Left kidney (tissue), 8 donors: ENCODE measurements at places on chromosomes 16 and 17. TPM values are rescaled to one million over a fixed set of nuclear protein-coding genes. Genes with fewer than 3 reads are reported as not detected.

- DNase-seq: no peak
These were observed 432 bp downstream of the ZNF276 start for GRCh38 chr16:89721546-89722391.

DNA sequence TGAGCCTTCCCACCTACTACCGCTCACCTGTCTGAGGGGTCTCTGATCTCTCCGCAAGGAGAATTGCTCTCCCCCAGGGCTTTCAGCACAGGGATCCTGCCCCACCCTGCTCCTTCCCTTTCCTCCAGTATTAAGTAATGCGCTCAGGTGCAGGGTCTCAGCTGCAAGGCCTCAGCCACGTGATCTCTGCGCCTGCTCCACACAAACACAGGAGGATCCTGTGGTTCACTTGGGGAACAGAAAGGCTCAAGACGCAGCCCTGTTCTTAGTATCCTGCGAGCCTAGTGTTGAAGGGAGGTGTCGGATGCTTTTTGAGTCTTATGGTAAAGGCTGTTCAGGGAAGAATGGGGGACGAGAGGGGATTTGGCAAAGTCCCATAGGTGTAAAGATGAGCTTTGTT lies 41.6 kb upstream of the GCSH start:
- DNase-seq: no peak

DNA sequence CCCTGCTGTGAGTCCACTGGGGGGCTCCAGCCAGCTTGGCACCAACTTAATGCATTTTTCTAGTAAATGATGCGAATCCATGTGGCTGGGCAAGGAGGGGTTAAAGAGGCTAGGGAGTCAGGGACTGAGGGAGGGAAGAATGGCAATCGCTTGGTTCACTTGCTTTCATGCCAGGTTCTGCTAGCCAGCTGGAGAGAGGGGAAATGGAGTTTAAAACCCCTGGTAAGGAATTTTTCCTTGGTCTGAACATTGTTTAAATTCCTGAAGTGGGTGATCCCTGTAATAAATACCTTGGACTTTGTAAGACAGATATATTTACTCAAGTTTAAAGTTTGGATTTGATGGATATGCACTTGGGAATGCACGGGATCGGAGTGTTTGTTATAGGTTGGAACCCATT lies 22.8 kb downstream of the ANKFN1 start:
- peak; percentile 19 for DNase-seq

- DNase-seq: no peak
These were observed 21.7 kb upstream of the WSCD1 start for GRCh38 chr17:6048486-6048885.

DNA sequence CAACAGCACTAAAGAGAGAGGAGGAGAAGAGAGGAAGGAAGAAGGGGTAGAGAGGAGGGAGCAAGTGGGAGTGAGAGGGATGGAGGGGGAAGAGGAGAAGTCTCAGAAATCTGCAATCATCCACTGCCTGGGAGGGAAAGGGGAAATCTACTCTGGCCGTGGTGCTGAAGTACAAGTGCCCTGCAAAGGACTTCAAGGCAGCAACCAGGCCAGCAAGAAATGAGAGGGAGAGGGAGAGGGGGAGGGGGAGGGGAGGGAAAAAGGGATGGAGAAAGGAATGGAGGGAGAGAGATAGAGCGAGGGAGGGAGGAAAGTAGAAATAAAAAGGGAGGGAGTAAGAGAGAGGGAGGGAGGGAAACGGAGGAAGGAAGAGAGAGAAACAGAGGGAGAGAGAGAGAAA lies 130.8 kb upstream of the EEF2KMT start:
- peak; percentile 12 for DNase-seq

- no peak for DNase-seq
These were observed 2.1 kb downstream of the CMTM2 start for GRCh38 chr16:66581246-66581952.

- DNase-seq: no peak
These were observed 205.6 kb downstream of the SPECC1 start for GRCh38 chr17:20214794-20215193.

DNA sequence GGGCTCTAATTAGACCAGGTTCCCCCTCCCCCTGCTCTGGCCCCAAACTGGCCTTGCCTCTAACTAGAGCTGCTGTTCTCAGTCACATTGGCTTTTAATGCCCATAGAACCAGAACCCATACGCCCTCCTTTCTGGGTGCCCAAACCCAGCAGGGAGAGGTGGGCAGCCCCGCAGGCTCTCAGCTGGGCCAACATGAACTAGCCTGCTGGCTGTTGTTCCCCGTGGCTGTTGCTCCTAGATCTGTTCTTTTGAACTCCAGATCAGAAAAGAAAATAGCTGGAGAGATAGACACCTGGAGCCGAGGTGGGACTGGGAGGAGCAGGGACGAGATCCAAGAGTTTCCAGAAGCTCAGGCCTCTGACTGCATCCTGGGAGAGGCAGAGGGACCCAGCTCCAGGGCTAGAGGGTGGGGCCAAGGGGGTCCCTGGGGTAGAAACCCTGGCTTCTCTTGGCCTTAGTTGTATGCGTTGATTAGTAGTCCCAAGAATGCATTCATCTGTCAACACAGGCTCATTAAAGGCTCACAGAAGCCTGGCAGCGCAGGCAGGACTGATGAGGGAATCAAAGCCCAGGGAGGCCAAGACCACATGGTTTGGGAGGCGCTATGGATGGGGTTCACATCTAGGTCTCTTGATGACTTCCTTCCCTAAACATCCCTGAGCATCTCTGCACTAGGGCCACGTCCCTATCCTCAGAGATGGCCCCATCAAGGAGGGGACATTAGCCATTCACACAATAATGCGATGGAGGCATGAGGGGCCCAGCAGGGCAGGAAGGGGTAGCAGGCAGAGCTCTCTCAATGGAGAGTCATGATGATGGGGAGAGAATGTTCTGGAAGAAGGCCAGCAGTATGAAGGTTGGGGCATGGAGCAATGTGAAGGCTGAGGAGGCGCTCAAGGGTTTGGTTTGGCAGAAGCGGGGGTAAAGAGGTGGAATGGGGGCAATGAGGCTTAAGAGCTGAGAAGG lies 1.3 kb upstream of the CPSF4L start:
- no peak for DNase-seq

DNA sequence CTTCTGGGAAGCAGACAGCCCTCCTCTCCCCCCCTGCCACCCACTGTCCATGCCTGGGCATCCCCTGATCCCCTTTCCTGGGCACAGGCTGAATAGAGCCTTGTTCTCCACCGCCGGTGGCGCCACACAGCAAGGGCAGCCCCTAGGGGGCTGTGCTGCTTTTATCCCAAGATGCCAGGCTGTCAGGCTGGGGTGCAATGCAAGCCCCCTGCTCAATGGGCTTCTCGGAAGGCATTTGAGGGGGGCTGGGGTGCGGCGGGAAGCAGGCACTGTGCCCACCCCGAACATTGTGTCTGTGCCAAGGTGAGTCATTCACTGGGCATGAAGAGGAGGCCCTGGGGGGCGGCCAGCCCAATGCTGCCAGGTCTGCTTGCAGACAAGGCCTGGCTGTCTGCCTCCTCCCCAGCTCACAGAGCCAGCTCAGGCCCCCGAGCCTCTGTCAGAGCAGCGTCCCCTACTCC lies 1.5 kb upstream of the GFAP start:
- DNase-seq: no peak

DNA sequence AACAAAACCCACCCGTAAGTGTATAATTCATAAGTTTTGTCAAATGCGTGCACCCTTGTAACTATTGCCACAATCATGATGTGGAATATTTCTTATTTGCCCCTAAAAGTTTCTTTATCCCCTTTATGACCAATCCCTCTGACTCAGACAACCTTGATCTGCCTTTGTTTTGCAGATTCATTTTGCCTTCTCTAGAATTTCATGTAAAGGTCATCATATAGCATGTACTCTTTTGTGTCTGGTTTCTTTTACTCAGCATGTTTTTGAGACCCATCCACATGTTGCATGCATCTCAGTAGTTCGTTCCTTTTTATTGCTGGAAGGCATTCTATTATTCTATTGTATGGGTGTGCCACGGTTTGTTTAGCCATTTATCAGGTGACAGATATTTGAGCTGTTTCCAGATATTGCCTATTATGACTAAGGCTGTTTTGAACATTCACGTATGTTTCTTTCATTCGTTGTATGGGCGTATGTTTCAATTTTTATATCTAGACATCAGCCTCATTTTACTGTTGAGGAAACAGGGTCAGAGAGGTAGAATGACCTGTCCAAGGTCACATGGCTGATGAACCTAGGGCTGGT lies 192.4 kb downstream of the RAB11FIP4 start:
- DNase-seq: no peak

DNA sequence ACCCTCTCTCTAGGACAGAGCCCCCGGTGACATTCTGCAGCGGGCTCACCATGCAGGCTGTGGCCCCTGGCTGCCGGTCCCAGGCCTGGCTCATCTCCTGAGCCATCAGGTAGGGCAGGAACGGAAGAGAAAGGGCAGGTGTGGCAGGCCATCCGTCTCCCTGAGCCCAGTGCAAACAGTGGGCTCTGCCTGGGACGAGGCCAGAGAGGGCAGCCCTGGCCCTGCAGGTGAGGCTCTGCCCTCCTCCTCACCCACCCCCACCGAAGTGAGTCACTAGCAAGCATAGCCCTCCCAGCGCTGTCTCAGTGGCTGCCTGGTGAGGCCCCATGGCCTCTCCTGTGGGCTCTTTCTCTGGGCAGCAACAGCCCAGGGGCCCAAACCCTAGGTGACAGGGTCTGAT lies 14.5 kb downstream of the OTOP3 start:
- no peak for DNase-seq

GRCh38 chr16:12544477-12545296 lies 259.0 kb downstream of the CPPED1 start:
- no peak for DNase-seq

- no peak for DNase-seq
These were observed 9.4 kb downstream of the BAHCC1 start for GRCh38 chr17:81404558-81405165.

DNA sequence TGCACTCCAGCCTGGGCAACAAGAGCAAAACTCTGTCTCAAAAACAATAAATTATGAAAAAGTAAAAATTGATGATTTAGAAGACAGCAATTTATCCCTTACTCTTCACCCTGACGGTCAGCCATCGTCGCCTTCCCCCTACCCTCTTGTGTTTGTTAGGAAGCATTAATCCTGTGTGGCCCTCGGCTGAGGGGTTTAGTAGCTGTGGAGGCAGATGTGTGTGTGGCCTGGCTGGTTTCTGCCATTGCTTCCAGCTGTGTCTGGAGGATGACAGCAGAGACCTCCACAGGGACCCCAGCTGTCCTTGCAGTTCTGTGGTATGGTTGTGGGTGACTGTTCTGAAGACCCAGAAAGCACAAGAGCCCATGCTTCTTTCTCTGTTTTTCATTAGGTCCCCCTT lies 25.9 kb downstream of the DBNDD1 start:
- DNase-seq: no peak

DNA sequence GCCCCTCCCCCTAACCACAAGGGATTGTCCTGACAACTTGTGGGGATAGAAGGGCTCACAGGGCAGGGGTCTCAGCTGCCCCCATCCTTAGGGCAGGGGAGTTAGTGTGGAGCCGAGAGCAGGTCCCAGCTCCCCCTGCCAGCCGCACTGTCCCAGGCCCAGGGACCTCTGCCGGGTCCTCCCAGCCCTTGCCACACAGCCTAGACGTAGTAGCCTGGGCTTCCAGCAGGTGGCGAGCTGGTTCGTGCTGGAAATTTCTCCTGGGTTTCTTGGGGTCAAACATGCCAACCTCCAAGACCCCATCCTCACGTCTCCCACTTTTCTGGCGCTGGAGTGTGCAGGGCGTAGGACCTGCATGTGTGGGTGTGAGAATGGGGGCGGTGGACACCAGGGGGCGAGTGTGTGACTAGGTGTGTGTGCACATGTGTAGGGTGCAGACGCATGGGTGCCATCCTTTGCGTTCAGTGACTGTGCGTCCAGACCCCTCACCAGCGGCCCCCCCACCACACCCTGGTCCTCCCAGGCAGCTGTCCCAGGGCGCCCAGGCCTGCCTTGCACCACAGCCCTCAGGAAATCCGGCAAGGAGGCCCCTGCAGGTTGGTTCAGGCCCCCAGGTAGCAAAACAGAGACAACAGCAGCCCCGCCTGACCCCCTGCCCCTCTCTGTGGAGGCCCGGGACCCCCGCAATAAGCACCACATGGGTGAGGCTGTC lies 29.5 kb downstream of the SBK1 start:
- no peak for DNase-seq

DNA sequence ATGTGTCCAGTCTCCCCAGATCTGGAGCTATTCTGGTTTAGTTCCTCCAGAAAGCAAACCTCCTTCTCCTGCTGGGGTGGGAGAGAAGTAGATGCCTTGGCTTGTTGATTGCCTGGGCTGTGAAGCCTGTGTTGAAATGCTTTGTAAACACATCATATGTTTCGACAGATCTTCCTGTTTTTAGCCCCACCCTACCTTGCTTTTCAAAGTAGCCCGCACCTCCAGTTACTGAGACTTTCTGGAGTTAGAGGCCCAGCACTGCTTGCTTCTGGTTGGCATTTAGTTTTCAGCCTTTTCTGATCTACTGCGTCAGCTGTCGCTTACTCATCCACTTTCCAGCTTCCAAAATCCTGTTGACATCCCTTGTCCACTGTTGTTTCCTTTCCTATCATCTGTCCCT lies 17.9 kb upstream of the NDEL1 start:
- no peak for DNase-seq

DNA sequence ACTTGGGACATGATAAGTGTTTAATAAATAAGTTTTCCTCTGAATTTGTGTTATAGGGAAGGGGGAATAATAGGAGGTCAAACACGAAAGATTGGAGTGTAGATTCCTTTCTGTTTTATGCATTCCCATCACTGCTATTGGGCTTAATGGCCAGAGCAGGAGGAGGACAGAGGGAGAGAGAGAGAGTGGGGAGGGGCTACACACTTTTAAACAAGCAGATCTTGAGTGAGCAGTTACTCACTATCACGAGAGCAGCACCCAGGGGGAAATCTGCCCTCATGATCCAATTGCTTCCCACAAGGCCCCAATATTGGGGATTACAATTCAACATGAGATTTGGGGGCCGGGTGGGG lies 505.0 kb downstream of the GRIN2A start:
- no peak for DNase-seq

Gene SLFN11
- polyA plus RNA-seq: 11.6 TPM

Gene CA5A
- polyA plus RNA-seq: 0.25 TPM

Gene PLEKHG4
- polyA plus RNA-seq: 14.2 TPM

Gene PTGES3L
- 2.4 TPM for polyA plus RNA-seq

Gene BRICD5
- polyA plus RNA-seq: 6.7 TPM

Gene KRT24
- polyA plus RNA-seq: not detected

Gene KRT9
- not detected for polyA plus RNA-seq
